AML-193 (cell line): ENCODE measurements at places on chromosomes 12 and 14.
A peak's percentile ranks its signal among the peaks of the same experiment; 100 is the strongest.

DNA sequence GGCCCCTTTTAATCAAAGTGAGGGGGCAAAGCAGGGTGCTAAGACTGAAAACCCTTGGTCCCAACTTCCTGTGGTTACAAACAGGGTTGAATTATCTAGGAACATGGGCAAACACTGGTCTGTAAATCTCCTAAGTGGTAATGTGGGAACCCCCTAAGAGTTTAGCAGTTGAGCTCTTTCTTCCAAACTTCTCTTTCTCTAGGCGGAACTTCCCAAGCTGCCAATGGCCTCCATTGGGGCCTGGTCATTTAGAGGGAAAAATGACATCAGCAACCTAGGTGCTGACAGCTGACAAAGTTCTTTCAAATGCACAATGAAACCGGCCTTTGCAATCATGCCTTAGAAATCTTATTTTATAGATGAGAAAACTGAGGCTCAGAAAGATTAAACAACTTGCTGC, 17.7 kb downstream of the HEBP1 start:
- no peak for DNase-seq

- DNase-seq = no peak
These were observed 352.6 kb downstream of the BMP4 start for GRCh38 chr14:53603994-53604393.

- peak; percentile 66 for DNase-seq
These were observed at the start of gene NIN for GRCh38 chr14:50830932-50831725. NIN (minus strand) TSS chr14:50831162; CDS start chr14:50822056, 9,106 bp downstream.

GRCh38 chr12:1282670-1283315, 291.8 kb downstream of the ERC1 start:
- no peak for DNase-seq

- no peak for DNase-seq
These were observed 194.3 kb downstream of the CPNE8 start for GRCh38 chr12:38711054-38711453.

- DNase-seq = no peak
These were observed 9.6 kb upstream of the ENDOU start for GRCh38 chr12:47734725-47735480.

DNA sequence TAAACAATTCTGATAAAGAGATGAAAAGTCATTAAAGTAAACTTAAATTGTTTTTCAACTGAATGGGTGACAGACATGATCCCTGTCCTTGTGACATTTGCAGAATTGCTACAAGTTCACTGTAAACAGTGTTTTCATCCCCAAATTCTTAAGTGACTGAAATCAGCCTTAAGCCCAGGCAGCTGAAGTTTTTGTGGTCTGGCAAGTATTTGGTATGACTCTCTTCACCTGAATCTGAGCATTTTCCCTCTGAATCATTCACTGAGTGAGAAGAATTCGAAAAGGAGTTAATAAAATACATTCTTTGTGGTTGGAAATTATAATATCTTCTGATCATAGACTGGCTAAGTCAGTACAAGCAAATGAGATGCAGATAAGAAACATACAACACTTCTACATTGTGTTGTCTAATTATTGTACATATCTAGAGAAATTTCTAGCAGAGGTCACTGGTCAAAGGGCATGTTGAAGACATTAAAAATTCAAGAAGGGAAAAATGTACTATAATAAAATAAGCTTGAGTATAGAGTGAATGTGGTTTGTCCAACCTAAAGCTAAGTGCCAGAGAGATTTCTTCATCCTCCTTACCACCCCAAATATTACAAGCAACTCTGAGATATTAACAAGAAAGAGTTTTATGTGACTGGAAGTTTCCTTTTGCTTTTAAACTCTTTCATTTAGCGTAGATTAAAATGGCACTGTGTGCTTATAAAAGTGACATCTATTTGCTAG, 177.8 kb upstream of the DIO2 start:
- DNase-seq = no peak

GRCh38 chr14:64550621-64551333, 1.0 kb downstream of the PPP1R36 start:
- no peak for DNase-seq

DNA sequence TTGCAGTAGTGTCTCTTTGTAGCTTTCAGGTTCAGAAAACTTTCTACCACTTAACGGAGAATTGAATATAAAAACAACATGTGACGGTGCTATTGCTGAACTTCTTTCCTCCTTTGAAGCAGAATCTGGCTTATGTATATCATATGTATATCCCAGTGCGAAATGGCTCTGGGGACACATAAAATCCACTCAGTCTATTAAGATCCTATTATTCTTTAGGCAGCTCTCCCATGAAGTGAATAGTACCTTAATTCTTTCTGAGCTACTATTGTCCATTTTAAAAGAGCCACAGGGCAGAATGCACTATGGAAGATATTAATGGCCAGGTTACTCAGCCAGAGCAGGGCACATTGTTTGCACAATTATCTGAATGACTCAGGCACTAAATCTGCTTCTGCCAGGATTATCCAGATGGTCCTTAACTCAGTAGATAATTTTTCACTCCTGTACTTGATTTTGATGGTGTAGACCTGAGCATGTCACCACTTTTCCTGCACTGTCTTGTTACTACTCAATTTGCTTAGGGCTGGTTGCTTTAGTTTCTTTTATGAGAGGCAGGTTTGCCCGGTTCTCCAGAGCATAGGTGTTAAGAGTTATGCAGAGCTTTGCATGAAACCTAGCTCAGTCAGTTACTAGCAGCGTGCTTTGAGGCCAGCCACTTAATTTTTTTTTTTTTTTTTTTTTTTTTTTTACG, 5.5 kb downstream of the CNTN1 start:
- no peak for DNase-seq
